ENCODE measurements at places on chromosomes 7 and 10. TPM values are rescaled to one million over a fixed set of nuclear protein-coding genes. Genes with fewer than 3 reads are reported as not detected.

HOXA2 gene
- 0.68 TPM for total RNA-seq

- H3K27ac ChIP-seq, result no peak overlapping the region
- H3K4me3 ChIP-seq, result no peak overlapping the region
- H3K36me3 ChIP-seq, result no peaks in the 10 kb centered on the region
- H3K4me1 ChIP-seq, result no peaks in the 10 kb centered on the region
These were observed 639.0 kb downstream of the AUTS2 start for GRCh38 chr7:70237256-70237655.

DNA sequence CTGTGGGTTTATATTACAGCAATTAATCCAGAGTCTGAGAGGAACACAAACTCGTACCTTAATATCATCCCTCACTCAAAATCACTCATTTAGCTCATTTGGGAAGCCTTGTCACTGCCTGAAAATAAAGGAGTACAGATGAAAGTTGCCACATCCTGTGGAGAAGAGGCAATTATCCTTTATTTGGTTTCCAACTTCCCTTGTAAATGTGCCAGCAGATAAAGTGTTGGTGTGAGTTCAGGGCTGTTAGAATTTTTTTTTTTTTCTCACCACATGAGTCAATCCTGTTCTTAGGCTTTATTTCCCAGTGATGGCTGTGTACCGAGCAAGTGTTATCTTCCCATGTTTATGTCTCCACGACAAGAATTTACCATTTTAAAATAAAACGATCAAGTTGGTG lies 99.0 kb upstream of the SMIM30 start:
- no peaks in the 10 kb centered on the region for H3K27me3 ChIP-seq
- no peak for DNase-seq
- H3K36me3 ChIP-seq, result no peaks in the 10 kb centered on the region

DNA sequence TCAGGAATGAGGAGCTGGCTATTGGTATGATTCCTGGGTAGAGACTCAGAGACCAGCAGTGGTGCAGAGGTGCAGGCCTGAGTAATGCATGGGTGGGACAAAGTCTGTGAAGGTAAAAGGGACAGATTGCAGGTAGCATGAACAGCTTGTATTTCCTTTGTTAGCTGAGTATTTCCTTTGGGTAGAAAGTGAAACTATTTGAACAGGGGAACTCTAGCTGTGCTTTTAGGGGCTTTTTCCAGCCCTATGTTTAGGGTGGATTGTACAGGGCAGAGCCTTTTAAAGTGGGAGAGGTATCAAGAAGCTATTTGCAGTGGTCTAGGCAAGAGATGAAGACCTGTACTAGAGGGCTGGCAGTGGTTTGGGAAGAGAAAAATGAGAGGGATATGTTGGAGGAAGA lies 739.9 kb downstream of the REEP3 start:
- H3K36me3 ChIP-seq, result no peaks in the 10 kb centered on the region
- no peaks in the 10 kb centered on the region for H3K27me3 ChIP-seq
- DNase-seq, result no peak
- no peaks in the 10 kb centered on the region for H3K4me1 ChIP-seq
- no peak overlapping the region for H3K27ac ChIP-seq

DNA sequence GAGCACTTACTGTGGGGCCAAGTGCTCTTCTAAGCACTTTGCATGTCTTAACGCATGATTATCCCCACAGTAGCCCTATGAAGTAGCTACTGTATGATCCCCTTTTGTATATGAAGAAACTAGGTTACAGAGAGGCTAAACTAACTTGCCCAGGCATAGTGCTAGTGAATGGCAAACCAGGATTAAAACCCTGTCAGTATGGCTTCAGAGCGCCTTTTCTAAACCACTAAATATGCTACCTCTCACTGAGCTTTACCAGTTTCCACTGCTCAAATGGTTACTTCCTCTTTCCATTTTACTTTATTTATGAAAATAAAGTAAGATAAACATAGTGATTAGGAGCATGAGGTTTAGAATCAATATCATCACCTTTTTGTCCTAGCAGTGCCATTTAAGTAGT lies 73.6 kb downstream of the PODXL start:
- H3K27me3 ChIP-seq, result no peaks in the 10 kb centered on the region
- DNase-seq, result no peak
- peaks cover 18% of the 10 kb centered on the region for H3K36me3 ChIP-seq
- H3K27ac ChIP-seq, result no peak overlapping the region

DNA sequence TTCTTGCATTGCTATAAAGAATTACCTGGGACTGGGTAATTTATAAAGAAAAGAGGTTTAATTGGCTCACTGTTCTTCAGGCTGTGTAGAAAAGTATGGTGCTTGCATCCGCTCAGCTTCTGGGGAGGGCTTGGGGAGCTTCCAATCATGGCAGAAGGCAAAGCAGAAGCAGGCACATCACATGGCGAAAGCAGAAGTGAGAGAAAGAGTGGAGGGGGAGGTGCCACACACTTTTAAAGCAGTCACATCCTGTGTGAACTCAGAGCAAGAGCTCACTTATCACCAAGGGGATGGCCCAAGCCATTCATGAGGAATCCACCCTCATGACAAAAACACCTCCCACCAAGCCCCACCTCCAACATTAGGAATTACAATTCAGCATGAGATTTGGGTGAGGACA lies 303.5 kb downstream of the OTUD1 start:
- no peak overlapping the region for H3K27ac ChIP-seq
- no peak for DNase-seq
- no peaks in the 10 kb centered on the region for H3K36me3 ChIP-seq
- H3K4me3 ChIP-seq, result no peak overlapping the region
- H3K27me3 ChIP-seq, result no peaks in the 10 kb centered on the region

MCM10 gene
- total RNA-seq, result 1.7 TPM

RPP38 gene
- total RNA-seq, result 20.6 TPM

GRCh38 chr7:157429001-157429679 lies 92.3 kb downstream of the DNAJB6 start:
- H3K27me3 ChIP-seq, result no peaks in the 10 kb centered on the region
- H3K4me3 ChIP-seq, result no peak overlapping the region
- H3K36me3 ChIP-seq, result no peaks in the 10 kb centered on the region
- H3K27ac ChIP-seq, result no peak overlapping the region
- no peak for DNase-seq
- H3K4me1 ChIP-seq, result peaks cover 9% of the 10 kb centered on the region

DNA sequence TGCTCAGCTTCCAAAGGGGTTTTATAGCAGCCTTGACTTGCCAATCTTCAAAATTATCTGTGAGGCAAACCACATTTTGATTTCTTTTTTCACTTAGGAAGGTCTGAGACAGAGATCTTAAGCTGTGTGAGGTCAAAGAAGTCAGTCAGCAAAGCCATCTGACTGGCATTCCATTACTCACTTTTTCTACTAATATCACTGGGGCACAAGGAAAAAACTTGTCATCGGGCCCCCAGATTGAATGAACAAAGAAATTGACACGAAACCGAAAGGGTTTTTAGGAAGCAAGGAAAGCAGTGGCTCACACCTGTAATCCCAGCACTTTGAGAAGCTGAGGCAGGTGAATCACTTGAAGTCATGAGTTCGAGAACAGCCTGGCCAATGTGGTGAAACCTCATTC lies 78.5 kb upstream of the FRMD4A start:
- H3K4me1 ChIP-seq, result no peaks in the 10 kb centered on the region
- H3K4me3 ChIP-seq, result no peak overlapping the region
- no peaks in the 10 kb centered on the region for H3K36me3 ChIP-seq
- DNase-seq, result no peak
- no peak overlapping the region for H3K27ac ChIP-seq

DNA sequence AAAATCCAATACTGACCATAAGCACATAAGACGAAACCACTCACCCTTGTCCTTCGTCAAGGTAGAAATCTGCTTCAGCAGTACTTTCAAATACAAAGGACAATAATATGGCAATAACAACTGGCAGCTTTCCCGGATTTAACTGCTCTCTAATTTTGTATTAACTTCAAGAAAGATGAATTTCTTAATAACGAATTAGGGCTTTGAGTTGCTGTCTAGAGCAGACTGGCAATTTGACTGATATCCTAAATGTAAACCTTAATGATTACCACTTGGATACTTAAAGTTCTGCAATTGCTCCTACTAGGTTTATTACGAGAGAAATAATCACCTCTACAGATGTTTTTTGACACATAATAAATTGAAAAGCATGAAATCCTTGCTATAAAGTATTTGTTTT lies 418.7 kb downstream of the MAGI2 start:
- H3K27me3 ChIP-seq, result no peaks in the 10 kb centered on the region
- no peak for DNase-seq
- H3K27ac ChIP-seq, result no peak overlapping the region
- H3K4me1 ChIP-seq, result no peaks in the 10 kb centered on the region

DNA sequence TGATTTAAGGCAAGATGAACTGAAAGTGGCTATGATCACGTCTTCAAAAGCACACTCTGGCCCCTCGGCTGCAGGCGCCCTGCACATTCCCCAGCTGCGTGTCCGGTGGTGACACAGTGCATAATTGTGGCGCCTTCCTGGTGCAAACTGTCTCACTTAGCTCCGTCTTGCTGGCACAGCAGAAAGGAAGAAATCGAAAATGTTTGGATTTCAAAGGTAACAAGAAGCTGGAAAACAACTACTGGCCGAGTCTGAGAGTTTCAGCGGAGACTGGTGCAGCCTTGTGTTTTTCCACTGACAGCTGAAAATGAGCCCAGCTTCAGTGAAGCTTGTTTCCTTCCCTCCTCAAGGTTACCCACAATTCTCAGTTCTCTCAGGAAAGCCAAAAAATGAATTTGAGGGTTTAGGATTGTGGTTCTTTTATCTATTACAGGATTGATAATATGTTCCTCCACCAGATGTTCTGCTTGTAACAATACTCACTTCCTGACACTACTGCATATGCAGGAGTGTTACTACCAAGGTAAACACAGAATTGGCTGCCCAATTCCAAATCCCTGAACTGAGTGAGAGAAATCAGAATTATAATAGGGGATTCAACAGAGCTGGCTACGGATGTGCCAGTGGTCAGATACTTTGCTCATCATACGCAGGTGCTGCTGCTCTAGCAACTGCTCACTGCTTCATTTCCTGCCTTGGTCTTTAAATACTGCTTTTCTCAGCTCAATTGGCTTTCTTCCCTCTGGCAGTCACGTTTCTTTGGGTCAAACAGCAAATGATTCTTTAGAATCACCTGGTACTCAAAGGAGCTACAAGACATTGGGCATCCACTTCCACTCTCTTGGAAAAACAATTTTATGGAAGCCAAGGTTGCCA lies 63.7 kb downstream of the TRUB1 start:
- no peak for DNase-seq
- H3K27ac ChIP-seq, result no peak overlapping the region
- no peaks in the 10 kb centered on the region for H3K27me3 ChIP-seq
- no peak overlapping the region for H3K4me3 ChIP-seq

CACNB2 gene
- 11.6 TPM for total RNA-seq

- no peaks in the 10 kb centered on the region for H3K4me1 ChIP-seq
- peaks cover 78% of the 10 kb centered on the region for H3K36me3 ChIP-seq
- H3K27ac ChIP-seq, result no peak overlapping the region
- no peak overlapping the region for H3K4me3 ChIP-seq
These were observed 8.7 kb downstream of the ZNF37A start for GRCh38 chr10:38102880-38103279.

SYCE1 gene
- total RNA-seq, result not detected

DNA sequence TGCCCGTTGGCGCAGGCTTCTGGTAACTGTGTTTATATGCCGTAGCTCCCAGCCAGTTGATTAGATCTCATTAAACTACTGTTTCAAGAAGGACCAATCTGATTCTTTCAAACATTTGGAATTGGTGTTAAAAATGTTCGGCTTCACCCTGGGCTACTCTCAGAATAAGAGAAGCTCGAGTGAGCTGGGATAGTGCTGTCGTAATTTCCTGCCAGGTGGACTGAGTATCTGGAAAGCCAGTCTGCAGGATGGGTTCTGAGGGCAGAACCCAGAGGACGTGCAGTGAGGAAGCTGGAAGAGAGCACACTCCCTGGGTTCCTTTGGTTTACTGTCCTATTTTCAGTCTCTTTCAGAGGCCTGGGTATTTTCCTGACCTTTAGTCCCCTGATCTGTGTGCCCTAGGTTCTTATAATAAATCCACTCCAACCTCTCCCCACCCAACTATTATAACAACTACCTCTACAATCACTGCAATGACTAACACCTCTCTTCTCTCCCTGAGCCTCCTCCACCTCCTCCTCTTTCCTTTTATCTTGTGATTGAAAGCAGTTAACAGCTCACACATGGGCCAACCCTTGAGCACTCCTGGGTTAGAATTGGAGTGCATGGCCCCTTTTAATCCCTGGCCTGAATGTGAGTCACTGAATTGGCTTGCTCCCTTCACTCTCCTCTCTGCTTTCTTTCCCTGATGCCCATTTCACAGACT lies 63.0 kb downstream of the AOAH start:
- H3K27ac ChIP-seq, result no peak overlapping the region
- H3K36me3 ChIP-seq, result no peaks in the 10 kb centered on the region
- DNase-seq, result no peak

PTPRE gene
- 10.2 TPM for total RNA-seq

UPK3B gene
- 6.0 TPM for total RNA-seq

GRCh38 chr10:97798958-97799610 lies 27.3 kb upstream of the SFRP5 start:
- no peaks in the 10 kb centered on the region for H3K36me3 ChIP-seq
- peaks cover 9% of the 10 kb centered on the region for H3K27me3 ChIP-seq
- H3K27ac ChIP-seq, result no peak overlapping the region
- DNase-seq, result no peak
- H3K4me1 ChIP-seq, result peaks cover 3% of the 10 kb centered on the region
- no peak overlapping the region for H3K4me3 ChIP-seq

DNA sequence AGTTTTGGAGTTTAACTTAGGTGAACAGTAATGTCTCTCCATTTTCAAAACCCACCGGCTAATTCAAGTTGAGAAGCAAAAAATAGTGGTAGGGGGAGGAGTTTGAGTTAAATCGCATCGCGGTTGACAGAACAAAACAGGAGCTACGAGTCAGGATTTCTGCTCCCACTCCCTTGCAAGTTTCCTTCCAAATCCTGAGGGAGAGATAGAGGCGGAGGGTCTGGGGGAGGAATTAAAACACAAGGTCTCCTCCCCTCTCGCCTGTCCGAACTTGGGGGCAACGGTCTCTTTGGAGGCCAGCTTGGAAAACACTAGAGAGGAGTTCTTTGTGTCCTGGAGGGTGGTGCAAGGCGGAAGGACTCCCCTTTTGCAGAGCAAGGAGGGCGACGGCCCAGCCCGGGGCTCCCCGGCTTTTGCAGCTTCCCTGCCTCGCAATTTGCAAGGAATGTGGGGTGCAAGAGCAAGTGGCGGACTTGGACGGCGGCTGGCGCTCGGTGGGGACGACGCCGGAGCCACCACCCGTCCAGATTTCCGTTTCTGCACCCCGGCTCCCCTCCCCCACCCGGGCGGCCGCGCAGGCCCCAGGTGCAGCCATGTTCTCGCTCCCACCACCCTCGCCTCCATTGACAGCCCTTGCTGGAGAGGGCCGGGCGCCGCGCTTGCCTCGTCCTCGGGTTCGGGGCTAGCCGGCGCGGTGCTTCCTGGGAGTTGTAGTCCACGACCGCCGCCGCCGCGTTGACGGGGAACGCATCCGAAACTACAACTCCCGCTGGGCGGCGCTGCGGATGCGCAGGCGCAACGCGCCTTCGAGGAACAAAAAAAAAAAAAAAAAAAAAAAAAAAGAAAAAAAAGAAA lies 454 bp upstream of the GTF2I start:
- peak overlapping the region; percentile 100 for H3K4me3 ChIP-seq
- H3K27me3 ChIP-seq, result no peaks in the 10 kb centered on the region
- no peaks in the 10 kb centered on the region for H3K36me3 ChIP-seq
- peak overlapping the region; percentile 100 for H3K27ac ChIP-seq

- H3K27me3 ChIP-seq, result no peaks in the 10 kb centered on the region
- H3K36me3 ChIP-seq, result no peaks in the 10 kb centered on the region
- DNase-seq, result no peak
- no peak overlapping the region for H3K27ac ChIP-seq
These were observed 382.7 kb downstream of the SFMBT2 start for GRCh38 chr10:7027913-7028808.

TRIM74 gene
- not detected for total RNA-seq
